ENCODE measurements at places on chromosomes 4 and X.

DNA sequence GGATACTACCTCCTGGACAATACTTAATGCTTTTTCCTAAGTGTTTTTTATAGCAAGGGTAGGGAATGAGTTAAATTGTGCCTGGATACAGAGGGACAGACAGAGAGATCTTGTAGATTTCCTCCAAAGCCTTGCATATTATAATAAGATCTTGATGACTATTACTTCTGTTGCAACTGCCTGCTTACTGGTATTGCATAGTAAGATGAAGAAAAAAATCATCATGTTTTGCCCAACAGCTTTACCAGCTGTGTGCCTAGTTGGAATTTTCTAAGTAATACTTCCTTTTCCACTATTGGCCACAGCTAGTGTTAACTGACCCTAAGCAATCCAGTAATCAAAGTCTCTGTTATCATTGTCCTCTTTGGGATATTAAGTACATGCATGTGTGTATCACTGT is 139.0 kb downstream of the DCK start:
- DNase-seq: no peak

GRCh38 chrX:41116948-41117347 is 31.7 kb downstream of the USP9X start:
- DNase-seq: peak; percentile 34

GRCh38 chr4:127643791-127644190 is 11.0 kb downstream of the INTU start:
- no peak for DNase-seq

- peak; percentile 18 for DNase-seq
These were observed 32.4 kb downstream of the SMPX start for GRCh38 chrX:21725496-21725895.

DNA sequence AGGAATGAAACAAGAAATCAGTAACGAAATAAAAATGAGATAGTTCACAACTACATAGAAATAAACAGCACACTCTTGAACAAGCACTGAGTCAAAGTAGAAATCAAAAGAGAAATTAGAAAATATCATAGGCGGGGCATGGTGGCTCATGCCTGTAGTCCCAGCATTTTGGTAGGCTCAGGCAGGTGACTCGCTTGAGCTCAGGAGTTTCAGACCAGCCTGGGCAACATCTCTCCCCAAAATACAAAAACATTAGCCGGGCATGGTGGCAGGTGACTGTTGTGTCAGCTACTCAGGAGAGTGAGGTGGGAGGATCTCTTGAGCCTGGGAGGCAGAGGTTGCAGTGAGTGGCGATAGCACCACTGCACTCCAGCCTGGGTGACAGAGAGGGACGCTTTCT is 714.4 kb downstream of the GLUD2 start:
- no peak for DNase-seq

DNA sequence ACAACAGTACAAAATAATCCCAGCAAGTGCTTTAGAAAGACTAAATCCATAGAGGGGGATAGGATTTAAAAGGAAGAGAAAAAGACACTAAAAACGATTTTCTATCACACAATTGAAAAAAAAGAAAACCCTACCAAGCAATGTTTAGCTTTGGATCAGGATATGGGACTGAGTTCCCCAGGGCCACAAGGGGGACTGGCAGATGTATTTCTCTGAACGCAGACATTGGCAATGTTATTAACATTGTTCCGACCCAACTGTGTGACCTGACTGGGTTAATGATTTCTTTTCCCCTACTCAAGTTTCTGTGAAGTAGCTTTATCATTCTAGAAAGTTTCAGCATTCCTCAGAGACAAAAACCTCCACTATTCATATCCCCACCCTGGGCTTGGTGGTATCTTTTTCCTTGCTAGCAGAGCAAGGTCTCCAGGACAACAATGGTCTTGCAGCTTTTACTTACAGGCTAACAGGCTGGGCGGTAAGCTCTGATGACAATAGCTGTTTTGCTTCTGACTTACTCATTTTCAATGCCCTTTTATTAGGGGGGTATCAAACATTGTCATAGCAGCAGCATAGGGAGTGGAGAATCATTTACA is 25.8 kb downstream of the SLC7A11 start:
- no peak for DNase-seq

DNA sequence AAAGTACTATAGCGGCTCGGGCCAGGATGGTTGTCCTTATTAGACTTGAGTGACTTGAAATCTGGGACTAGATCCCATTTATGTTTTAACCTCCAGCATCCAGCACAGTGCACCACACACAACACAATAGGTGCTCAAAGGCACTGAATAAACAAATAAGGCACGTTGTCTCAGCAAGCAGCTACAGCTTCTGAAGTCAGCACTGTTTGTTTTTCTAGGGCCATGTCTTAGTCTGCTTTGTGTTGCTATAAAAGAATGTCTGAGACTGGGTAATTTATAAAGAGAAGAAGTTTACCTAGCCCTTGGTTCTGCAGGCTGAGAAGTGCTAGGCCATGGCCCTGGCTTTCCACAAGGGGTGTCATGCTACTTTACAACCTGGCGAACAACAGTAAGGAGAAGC is 102.1 kb upstream of the LNX1 start:
- DNase-seq: no peak

DNA sequence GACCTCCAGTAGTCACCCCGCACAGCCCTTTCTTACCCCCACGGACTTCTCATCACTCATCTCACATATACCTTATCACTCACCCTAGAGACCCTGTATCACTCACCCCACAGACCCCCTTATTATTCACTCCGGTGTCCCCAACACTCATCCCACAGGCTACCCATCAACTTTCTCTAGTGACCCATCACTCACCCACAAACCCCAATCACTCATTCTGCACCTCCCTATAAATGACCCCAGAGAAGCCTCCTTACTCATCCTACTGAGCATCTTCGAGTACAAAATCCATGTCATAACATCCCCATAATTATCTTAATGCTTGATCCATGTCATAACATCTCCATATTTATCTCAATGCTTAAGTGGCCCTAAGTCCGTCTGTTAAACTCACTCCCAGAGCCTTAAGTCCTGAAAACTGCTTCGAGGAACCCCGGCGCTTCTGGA is 934 bp downstream of the ZNF41 start:
- DNase-seq: no peak

DNA sequence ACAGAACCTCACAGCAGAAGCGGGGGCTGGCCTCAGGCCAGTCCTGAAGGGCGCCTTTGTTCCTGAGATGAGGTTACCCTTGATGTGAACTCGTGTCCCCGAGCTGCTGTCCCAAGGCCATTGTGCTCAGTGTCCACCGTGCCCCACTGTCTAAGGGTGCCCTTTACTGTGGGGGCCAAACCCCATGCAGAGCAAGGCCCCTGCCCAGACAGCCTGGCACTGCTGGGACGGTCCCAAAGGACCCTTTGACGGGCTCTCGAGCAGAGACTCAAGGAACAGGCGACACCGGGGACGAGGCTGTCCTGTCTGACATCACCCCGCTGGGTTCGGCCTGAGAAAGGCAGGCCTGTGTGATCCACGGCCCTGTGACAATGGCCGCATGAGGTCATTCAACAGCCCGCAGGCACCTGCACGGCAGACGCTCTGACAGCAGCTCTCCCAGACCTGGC is 100.6 kb downstream of the ABLIM2 start:
- no peak for DNase-seq

- peak; percentile 3 for DNase-seq
These were observed 59.3 kb downstream of the MAD2L1 start for GRCh38 chr4:120007191-120007871.

DNA sequence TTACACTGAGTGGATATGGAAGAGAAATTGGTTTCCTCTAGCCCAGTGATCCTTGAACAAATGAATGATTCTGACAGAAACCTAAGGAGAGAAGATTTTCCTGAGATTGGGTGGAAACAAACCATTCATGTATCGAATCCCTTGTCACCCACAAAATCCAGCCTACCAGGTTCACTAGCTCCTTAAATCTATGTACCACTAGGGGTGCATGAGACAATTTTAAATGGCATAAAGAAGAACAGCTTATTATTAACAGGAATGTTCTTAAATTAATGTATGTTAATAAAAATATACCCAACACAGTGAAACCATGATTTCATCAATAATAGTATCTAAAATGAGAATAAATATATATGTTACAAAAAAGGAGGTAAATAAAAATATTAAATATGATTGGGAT is 118.4 kb upstream of the LNX1 start:
- peak; percentile 7 for DNase-seq

DNA sequence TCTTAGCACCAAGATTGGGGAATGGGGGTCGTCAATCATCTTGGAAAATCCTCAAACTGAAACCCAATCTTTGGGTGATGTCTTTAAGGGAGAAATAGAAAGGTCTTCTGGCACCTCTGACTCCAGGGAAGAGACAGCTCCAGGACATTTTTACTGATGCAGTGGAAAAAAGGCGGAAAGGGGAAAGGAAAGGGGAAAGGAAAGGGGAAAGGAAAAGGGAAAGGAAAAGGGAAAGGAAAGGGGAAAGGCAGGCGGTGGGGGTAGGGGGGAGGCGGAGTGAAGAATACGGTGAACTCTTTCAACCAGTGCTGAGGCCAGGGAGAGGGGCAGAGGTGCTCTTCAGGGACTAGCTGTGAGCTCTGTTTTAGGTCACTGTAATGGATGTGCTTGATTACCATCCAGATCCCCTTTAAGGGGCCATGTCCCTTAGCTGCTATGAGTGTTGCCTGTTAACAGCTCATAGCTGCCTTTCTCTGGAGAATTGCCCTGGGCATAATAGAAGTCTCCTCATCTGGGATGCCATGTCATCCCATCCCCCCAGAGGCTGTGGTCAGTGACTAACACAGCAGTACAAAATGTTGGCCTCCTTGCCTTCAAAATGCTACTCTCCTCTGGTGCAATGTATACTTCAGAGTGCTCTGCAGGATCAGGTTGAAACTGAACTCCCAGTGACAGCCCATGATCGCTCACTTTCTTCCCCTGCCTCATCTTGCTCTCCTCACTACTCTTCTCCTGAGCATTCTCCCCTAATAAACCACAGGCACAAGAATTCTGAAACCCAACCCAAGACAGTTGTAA is 92.4 kb upstream of the AP1S2 start:
- peak; percentile 7 for DNase-seq

GRCh38 chr4:111214371-111214770 is 591.5 kb upstream of the PITX2 start:
- no peak for DNase-seq

GRCh38 chr4:27666943-27667342 is 806.3 kb downstream of the STIM2 start:
- DNase-seq: peak; percentile 24

- no peak for DNase-seq
These were observed 10.9 kb upstream of the GRPR start for GRCh38 chrX:16112428-16112827.

- no peak for DNase-seq
These were observed 22.4 kb upstream of the ADAD1 start for GRCh38 chr4:122356317-122356808.

DNA sequence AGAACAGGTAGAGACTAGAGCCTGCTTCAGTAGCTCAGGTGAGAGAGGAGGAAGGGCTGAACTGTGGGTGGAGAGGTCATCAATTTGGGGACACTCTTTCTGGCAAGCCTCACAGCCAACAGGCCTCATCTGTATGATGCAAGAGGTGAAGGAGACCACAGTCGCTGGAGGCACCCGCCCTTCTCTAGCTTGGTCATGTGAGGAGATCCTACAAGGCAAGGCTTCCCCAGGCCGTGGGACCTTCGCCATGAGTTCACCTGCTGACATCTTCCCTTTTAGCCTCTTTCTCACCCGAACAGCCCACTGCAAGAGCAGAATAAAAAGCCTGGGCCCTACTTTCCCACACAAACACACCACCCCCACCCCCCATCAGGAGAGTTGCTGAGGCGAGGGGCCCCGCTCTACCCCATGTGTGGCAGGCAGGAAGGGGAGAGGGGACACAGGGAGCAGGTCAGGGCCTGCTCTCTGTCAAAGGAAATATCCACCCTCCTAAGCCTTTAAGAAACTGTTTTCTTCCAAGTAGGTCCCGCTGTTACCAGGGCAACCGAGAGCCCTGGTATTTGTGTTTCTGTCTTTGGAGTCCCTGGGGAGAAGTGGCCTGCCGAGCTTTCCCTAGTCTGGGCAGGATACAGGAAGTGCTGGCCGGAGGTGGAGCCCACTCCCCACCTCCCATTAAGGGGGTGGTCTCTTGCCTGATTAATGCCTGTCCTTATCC is 8.1 kb downstream of the RTL5 start:
- peak; percentile 60 for DNase-seq

- no peak for DNase-seq
These were observed 231.5 kb downstream of the BCOR start for GRCh38 chrX:39866229-39866628.

DNA sequence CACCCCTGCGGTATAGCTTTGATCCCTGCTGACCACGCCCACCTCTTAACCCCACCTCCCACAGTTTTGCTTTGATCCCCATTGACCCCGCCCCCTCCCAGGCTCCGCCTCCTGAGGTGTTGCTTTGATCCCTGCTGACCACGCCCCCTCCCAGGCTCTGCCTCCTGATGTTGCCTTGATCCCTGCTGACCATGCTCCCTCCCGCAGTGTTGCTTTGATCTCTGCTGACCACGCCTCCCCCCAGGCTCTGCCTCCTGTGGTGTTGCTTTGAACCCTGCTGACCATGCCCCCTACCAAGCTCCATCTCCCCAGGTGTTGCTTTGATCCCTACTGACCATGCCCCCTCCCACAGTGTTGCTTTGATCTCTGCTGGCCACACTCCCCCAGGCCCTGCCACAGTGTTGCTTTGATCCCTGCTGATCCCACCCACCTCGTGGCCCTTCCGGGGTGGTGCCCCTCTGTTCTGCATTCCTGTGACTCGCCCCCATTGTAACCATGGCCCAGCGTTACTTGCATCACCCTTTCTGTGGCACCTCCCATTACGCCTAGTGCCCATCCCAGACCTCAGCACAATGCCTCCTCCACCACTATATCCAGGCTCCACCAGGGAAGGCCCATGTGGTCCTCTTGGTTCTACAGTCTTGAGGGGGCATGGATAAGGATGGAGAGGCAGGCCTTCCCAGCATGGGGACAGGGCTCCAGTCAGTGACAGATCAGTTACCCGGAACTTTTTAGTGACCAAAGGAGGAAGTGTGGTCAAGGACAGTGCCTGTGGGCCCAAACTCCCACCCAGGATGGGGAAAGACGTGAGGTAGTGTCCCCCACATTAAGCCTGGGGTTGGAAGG is 70.8 kb downstream of the ADRA2C start:
- DNase-seq: peak; percentile 40

All from hematopoietic multipotent progenitor cell treated with erythropoietin and hydrocortisone succinate and interleukin-3 and kit ligand, for 4 days (in vitro differentiated cells).